Stomach (tissue), 19 donors: ENCODE measurements at places on chromosomes 6 and 20. TPM values are rescaled to one million over a fixed set of nuclear protein-coding genes. Genes with fewer than 3 reads are reported as not detected.

The KIF25 gene
- not detected for total RNA-seq

The OPRM1 gene
- total RNA-seq, result not detected

The DDX27 gene
- total RNA-seq, result 38.2 TPM

The ADGB gene
- not detected for total RNA-seq

The RAB44 gene
- total RNA-seq, result 2.5 TPM

The EDN1 gene
- 0.58 TPM for total RNA-seq

The CRISP2 gene
- not detected for total RNA-seq

The TSBP1 gene
- not detected for total RNA-seq

The FAM83C gene
- total RNA-seq, result not detected

The HSPA1L gene
- 1.7 TPM for total RNA-seq

The CENPW gene
- total RNA-seq, result not detected

The RCAN2 gene
- 18.0 TPM for total RNA-seq

The USP49 gene
- total RNA-seq, result 5.7 TPM

The HDGFL1 gene
- not detected for total RNA-seq

The CASS4 gene
- total RNA-seq, result 4.6 TPM

The C6orf58 gene
- total RNA-seq, result not detected

The SNHG17 gene
- 11.0 TPM for total RNA-seq

The WFDC12 gene
- total RNA-seq, result not detected

The MBOAT1 gene
- total RNA-seq, result 11.1 TPM

The MMS22L gene
- total RNA-seq, result 7.5 TPM

The MYH7B gene
- total RNA-seq, result 1.5 TPM

The CST4 gene
- not detected for total RNA-seq

The LY6G5C gene
- total RNA-seq, result not detected

The LPIN3 gene
- total RNA-seq, result 14.2 TPM

The ACSS1 gene
- total RNA-seq, result 31.2 TPM

The KIF6 gene
- total RNA-seq, result not detected

The GSTA2 gene
- total RNA-seq, result 2.9 TPM

The RIPOR2 gene
- total RNA-seq, result 12.5 TPM

The HLA-F gene
- 110 TPM for total RNA-seq

The GNAS-AS1 gene
- not detected for total RNA-seq

The SLC35D3 gene
- not detected for total RNA-seq

The CYP39A1 gene
- 1.8 TPM for total RNA-seq

The SMLR1 gene
- total RNA-seq, result 0.73 TPM

The FOXC1 gene
- total RNA-seq, result 4.9 TPM

The TRIM26 gene
- total RNA-seq, result 28.3 TPM

The GRM1 gene
- not detected for total RNA-seq

The RNF39 gene
- total RNA-seq, result 0.18 TPM

The FAM209A gene
- not detected for total RNA-seq

The SIRPA gene
- total RNA-seq, result 35.5 TPM

The DNMT3B gene
- total RNA-seq, result 17.0 TPM

The CDSN gene
- total RNA-seq, result not detected

The HUS1B gene
- 46.1 TPM for total RNA-seq

The PLN gene
- 2.3 TPM for total RNA-seq

The HEY2 gene
- 1.7 TPM for total RNA-seq

The RPS6KA2 gene
- total RNA-seq, result 94.9 TPM

The ABHD16B gene
- not detected for total RNA-seq

The MGME1 gene
- total RNA-seq, result 19.1 TPM

The SLC22A16 gene
- 0.92 TPM for total RNA-seq

The LRRN4 gene
- total RNA-seq, result 1.1 TPM

The ZKSCAN4 gene
- total RNA-seq, result 1.2 TPM

The MEI4 gene
- 0.73 TPM for total RNA-seq

The TENT5A gene
- total RNA-seq, result 19.9 TPM

The SSTR4 gene
- total RNA-seq, result not detected

The DLL1 gene
- 13.4 TPM for total RNA-seq
